Lower leg skin (tissue), 4 donors: ENCODE measurements at places on chromosomes 6 and 20. TPM values are rescaled to one million over a fixed set of nuclear protein-coding genes. Genes with fewer than 3 reads are reported as not detected.

Gene POU5F1
- 1.8 TPM for total RNA-seq

GRCh38 chr6:21537637-21538036 is 55.9 kb upstream of the SOX4 start:
- no peak for DNase-seq

Gene ECT2L
- 0.08 TPM for total RNA-seq

DNA sequence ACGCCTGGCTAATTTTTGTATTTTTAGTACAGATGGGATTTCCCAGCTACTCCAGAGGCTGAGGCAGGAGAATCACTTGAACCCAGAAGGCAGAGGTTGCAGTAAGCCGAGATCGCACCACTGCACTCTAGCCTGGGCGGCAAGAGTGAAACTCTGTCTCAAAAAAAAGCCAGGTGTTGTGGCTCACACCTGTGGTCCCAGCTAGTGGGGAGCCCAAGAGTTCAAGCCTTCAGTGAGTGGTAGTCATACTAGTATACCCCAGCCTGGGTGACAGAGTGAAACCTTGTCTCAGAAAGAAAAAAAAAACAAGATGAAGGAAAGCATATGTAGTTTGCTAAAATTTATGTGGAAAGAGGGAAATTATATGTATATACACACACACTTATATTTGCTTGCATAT is 20.0 kb upstream of the POU5F1 start:
- no peak for DNase-seq
